ENCODE measurements at places on chromosomes 11 and 22.

DNA sequence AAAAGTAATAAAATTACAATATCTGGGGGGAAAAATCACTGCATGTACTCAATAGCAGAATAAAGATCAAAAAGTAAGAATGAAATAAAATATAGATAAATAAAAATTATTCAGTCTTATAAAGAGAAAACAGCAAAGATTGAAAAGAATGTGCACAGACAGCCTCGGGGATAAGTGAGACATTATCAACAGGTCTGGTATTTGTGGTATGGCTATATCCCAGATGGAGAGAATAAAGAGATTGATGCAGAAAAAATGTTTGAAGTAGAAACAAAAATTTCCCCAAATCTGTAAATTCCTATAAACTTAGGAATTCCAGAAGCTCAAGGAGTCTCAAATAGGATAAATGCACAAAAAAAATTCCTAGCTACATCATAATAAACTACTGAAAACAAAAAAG lies 74.5 kb upstream of the LUZP2 start:
- no peaks in the 10 kb centered on the region for H3K36me3 ChIP-seq
- no peak overlapping the region for H3K27ac ChIP-seq
- no peak overlapping the region for H3K4me3 ChIP-seq
- H3K27me3 ChIP-seq, result no peaks in the 10 kb centered on the region

GRCh38 chr22:41557401-41558240 lies 3.2 kb upstream of the CSDC2 start:
- no peak overlapping the region for H3K27ac ChIP-seq
- H3K27me3 ChIP-seq, result peaks cover 49% of the 10 kb centered on the region
- peaks cover 6% of the 10 kb centered on the region for H3K4me1 ChIP-seq
- no peak for DNase-seq

DNA sequence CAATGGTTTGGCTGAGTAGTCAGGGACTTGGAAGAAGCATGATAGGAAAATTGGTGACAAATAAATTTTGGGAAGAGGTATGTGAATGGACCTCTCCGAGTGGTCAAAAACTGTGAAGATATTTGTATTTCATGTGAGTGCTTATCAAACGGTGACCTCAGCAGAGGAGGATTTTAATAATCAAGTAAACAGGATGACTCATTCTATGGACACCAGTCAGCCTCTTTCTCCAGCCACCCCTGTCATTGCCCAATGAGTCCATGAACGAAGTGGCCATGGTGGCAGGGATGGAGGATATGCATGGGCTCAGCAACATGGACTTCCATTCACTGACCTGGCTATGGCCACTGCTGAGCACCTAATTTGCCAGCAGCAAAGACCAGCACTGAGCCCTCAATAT lies 21.2 kb downstream of the MS4A4E start:
- H3K27me3 ChIP-seq, result peaks cover 24% of the 10 kb centered on the region
- DNase-seq, result no peak
- no peak overlapping the region for H3K4me3 ChIP-seq
- H3K27ac ChIP-seq, result no peak overlapping the region

DNA sequence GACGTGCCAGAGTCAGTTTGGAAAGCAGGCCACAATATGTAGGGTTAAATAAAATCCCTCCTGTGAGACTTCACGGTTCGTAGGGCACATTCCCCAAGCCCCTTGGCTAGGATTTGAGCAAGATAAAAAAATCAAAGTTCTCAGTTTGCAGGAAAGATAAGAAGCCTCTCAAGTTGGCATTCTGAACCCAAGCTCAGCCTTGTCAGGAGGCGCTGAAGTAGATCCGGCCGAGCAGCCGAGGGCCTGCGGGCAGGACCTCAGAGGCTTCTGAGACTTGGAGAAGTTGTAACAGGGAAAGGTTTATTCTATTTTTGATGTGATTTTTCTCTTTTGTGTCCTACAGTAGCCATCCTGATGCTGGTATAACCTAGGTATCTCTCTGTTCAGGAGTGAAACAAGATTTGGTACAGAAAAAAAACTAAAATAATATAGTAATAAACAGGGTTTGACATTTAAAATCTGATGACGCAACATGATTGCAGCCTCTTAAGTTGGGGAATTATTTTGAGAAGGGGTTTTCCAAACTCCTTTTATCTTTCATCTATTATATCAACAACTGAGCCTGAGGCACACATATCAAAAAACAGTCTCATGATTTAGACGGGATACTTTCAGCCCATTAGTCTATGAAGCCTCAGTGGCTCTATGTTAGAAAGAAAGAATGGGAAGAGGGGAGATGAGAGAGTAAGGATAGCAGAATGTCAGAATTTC lies 10.1 kb downstream of the PATE2 start:
- H3K4me3 ChIP-seq, result no peak overlapping the region
- H3K27me3 ChIP-seq, result peaks cover 30% of the 10 kb centered on the region
- no peaks in the 10 kb centered on the region for H3K36me3 ChIP-seq
- DNase-seq, result no peak
- no peak overlapping the region for H3K27ac ChIP-seq

- H3K4me3 ChIP-seq, result peak overlapping the region; percentile 89
- H3K27ac ChIP-seq, result peak overlapping the region; percentile 90
- H3K27me3 ChIP-seq, result no peaks in the 10 kb centered on the region
- DNase-seq, result peak; percentile 36
- H3K4me1 ChIP-seq, result peaks cover 30% of the 10 kb centered on the region
- H3K36me3 ChIP-seq, result peaks cover 21% of the 10 kb centered on the region
Observed at GRCh38 chr22:19448076-19448607, 631 bp upstream of the C22orf39 start.
